ENCODE measurements at places on chromosomes 1 and 21.

GRCh38 chr1:185008838-185009237 is 34.5 kb upstream of the NIBAN1 start:
- no peak for DNase-seq

DNA sequence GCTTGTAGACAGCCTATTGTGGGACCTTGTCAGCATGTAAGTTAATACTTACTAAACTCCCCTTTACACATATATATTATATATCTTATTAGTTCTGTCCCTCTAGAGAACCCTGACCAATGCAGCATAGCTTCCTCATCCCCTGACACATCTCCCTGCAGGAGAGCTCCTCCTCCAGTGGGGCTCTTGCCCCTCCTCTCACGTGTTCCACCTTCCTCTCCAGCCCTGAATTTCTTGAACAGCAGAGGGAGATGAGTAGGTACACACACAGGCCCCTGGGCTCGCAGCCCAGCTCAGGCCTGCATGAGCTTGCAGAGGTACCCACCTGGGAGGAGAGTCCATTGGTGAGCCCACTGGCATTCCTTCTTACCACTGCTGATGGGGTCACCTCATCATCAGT is 27.3 kb upstream of the GOLT1A start:
- no peak for DNase-seq

DNA sequence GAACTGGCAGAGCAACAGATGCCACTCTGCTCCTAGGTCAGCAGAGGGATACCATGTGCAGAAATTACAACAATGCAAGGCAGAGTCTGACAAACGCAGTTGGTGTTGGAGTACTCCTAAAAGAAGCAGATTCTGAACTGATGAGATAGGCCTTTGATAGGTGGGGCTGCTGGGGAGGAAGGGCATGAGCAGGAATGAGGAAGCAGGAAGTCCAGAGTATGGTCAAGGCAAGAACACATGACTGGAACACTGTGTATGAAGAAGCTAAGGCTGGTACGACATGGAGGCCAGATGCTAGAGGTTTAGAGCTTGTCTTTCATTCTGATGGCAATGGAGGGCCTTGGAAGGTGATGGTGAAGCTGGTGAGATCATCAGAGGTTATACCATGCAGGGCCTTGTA is 11.5 kb upstream of the THRAP3 start:
- DNase-seq, result no peak

GRCh38 chr1:225608014-225608796 is 44.7 kb downstream of the ENAH start:
- DNase-seq, result no peak

- DNase-seq, result no peak
Observed at GRCh38 chr1:221716713-221717484, 25.0 kb downstream of the DUSP10 start.

GRCh38 chr1:199098468-199098867 is 459.6 kb downstream of the PTPRC start:
- no peak for DNase-seq

DNA sequence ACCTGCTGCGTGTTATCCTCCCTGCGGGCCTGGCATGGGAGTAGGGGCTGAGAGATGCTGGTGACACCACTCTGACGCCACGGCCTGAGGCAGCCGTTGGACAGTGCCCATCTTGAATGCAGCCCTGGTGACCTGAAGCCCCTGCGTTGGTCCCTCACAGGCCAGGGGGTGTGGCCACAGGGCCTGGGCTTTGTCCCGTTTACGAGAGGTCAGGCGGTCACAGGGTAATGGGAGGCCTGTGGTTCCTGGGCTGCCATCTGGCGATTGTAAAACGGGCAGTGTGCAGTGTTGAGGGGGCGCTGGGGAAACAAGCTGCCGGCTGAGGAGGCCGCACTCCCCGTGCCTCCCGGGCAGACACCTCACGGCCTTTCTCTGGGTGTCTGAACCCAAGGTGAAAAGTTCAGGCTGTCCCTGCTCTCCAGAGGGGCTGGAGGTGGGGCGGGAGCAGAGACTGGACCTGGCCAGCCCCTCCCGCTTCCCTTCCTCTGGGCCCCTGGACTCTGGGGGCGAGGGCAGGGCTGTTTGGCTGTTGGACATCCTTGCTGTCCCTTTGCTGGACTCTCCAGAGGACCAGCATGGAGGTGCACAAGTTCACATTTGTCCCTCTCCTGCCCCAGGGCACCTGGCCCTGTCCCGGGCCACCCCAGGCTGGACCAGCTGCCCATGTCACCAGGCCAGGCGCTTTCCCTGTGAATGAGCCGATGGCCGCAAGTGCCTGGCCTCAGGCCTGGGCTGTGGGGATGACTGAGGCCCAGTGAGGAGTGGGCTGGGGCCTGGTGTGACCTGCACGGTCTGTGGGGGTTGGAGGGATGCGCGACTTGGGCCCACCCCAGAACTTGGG is 42.4 kb downstream of the SKI start:
- DNase-seq, result no peak

DNA sequence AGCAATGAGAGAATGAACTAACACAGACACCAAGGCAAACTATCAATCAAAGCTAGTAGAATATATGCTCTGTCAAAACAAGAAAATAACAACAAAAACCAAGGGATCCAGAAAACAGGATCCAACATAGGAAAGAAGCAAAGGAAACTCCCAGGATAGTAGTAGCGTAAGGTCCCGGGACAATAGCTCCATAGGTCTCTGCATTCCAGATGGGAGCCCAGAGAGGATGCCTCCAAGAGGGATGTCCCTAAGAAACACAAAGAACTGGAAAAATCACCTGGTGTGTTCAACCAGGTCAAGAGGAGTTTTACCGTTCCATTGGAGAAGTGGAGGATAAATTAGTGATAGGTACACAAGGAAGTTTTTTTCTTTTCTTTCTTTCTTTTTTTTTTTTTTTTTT is 5.7 kb upstream of the FAM43B start:
- DNase-seq, result no peak

DNA sequence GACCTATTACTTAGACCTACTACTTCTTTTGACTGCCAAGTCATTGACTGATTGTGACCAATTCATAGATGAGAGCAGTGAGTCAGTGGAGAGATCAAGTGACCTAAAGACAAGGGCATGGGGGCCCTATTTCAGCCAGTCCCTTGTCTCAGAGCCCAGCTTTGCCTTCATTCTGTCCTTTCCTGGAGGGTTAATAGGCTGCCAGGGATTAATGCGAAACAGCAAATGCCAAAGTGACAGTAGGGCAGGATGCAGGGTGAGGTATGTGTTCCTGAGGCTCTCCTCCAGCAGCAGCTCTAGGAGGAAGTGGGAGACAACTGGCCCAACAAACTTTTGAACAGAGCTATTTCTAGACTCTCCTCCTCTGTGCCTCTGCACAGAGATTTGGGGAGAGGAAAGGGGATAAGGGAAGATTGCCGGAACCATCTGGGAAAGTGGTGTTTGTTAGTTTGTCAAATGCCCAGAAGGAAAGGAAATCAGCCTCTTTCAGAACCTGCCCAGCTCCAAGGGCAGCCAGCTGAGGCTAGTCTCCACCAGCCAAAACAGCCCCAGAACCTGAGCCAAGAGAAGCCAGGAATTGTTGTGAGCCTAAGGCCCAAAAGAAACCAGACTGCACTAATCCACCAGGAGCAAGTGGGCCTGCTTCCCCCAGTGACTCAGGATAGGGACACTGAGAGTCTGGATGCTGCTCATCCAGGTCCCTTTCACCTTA is 4.9 kb upstream of the S100A3 start:
- no peak for DNase-seq

DNA sequence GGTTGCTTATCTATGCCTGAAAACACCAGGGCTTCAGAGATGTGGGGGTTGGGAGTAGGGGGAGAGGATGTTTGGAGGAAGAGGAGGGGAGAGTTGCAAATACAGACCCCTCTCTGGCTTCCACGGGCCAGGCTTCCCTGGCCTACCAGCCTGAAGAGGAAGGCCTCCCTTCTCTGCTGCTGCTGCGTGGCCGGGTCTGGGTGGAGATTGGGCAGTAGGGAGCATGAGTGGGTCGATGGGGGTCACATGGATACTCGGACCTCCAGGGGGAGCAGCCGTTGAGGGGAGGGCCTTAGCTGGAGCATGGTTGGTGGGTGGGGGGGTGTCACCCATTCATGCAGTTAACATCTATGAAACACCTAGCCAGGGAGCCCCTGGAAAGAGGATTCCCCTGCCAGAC is 1.5 kb downstream of the RORC start:
- DNase-seq, result no peak

DNA sequence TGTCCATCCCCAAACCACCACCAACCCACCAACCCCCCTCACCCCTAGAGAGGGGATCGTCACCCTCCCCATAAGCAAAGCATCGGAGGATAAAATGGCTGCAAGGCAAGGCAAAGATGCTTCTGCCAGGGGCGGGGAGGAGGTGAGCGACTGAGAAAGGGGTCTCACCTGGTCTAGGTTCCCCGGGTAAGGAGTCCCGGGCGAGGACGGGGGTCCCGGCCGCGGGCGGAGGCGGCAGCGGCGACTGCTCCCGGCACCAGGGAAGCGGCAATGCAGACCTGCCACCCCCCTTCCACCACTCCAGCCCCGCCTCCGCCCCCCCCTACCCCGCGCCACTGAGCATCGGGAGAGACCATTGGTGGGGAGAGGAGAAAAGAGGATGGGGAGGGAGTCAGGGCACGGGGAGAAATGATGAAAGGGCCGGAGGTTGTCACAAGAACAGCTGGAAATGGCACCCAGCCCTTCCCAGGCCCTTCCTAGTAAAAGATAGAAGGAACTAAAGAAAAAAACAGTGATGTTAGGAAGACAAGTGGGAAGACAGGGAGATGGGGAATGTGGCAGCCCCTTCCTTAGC is at the start of gene SV2A:
TSS of gene SV2A (minus strand) at position 274 of the 574 bp plus-strand sequence. CDS start 4,004 bp downstream, outside the sequence.
- no peak for DNase-seq

DNA sequence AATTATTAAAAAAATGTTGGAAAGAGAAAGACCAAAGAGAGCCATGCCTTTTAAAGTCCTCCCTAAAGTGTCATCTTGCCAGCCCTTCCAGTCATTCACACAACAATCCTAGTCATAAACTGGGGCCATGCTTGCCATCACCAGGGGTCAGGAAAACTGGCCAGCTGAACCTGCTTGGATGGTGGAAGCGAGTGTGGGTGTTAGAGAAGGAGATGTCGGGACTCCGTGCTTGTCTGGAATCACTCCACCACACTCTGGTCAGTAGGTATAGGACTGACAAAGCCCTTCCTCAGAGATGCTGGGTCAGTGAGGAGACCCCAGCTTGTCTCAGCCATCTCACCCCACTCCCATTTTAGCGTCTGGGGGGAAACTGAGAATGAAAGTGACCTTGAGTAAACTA is 3.3 kb upstream of the HAPLN2 start:
- no peak for DNase-seq

- no peak for DNase-seq
Observed at GRCh38 chr1:47986761-47987200, 10.4 kb downstream of the TRABD2B start.

DNA sequence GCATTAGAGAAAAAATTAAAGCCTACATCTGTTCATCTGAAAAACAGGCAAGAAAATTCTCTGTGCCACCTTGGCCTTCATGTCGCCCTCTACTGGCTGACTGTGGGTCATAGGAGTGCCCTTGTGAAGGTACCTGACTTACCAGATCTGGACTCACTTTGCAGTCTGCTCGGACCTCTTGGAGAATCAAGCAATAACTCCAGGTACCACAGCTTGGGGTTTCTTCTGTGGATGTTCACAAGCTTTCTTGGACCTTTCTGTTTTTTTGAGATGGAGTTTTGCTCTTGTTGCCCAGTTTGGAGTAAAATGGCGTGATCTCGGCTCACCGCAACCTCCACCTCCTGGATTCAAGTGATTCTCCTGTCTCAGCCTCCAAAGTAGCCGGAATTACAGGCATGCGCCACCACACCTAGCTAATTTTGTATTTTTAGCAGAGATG is 2.4 kb upstream of the PRAMEF18 start:
- DNase-seq, result no peak

- DNase-seq, result no peak
Observed at GRCh38 chr21:27422435-27422834, 455.5 kb upstream of the ADAMTS5 start.

DNA sequence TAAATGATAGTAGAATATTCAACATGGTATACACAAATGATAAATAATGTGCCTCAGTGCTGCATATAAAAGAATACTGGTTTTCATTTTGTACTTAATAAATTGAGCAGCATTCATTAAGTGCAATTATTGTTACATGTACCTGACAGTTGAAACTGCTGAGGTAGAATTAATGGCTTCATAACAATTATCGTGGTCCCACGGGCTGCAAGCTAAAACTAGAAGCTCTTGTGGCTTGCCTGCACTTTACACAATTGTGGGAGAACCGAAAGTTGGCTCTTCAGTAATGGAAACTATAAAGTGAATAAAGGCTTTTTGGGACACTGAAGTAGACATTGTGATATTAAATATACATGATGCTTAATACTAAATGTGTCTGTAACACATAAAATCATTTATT is 23.2 kb downstream of the INSL5 start:
- DNase-seq, result no peak

- no peak for DNase-seq
Observed at GRCh38 chr1:200959411-200959921, 64.0 kb downstream of the KIF21B start.

DNA sequence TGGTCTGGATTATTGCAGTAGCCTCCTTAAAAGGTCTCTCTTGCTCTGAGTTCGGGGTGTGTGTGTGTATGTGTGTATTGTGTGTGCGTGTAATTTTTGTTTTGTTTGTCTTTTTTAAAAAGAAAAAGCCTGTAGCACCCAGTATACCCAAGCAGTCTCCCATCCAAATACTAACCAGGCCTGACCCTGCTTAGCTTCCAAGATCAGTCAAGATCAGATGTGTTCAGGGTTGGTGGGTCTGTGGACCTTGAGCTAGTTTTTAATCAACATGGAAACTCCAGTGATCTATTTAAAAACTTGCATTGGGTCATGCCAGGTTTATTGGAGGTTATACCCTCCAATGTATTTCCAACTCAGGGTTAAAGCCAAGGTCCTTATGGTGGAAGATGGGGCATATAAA is 40.3 kb downstream of the FNBP1L start:
- no peak for DNase-seq

DNA sequence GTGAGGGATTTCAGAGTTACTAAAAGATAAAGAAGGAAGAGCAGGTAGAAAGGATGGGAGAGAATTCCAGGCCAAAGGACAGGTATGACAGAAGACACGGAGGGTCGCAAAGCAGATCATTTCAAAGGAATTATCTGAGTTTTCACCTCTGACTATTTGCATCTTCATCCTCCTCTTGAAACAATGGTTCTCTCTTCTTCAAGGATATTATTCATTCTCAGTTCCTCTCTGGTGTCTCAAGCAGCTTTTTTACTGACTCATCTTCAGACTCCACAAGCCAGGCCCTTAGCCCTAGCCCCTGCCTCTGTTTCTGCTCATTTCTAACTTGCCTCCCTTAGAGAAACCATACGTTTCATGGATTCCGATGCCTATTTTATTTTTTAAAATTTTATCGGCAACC is 15.0 kb downstream of the DDX59 start:
- no peak for DNase-seq

- DNase-seq, result no peak
Observed at GRCh38 chr1:63810936-63811469, 37.2 kb downstream of the ROR1 start.

GRCh38 chr1:172970186-172970585 is 80.6 kb downstream of the TNFSF18 start:
- DNase-seq, result no peak

GRCh38 chr1:168110896-168111545 is 25.7 kb downstream of the GPR161 start:
- no peak for DNase-seq

- DNase-seq, result no peak
Observed at GRCh38 chr1:77511440-77511840, 171.0 kb downstream of the ZZZ3 start.

- DNase-seq, result no peak
Observed at GRCh38 chr1:150152772-150153456, 3.2 kb downstream of the PLEKHO1 start.

- no peak for DNase-seq
Observed at GRCh38 chr1:208280681-208281450, 36.7 kb upstream of the PLXNA2 start.
